ENCODE measurements at places on chromosomes 1 and 21.

DNA sequence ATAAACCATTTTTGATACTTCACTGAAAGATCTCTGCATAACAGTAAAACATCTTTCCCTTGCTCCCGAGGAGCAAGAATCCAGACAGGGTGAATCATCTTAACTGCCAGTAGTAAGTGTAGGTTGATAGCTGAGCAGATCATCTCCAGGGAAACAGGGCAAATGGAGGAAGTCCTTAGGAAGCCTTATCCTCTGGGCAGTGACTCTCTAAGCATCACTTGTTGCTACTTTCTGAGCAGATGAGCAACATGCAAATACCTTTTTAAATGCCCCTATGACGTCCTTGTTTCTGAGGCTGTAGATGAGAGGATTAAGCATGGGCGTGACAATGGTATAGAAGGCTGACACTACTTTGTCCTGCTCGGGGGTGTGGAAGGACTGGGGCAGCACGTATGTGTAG, 8.9 kb downstream of the OR2T11 start:
- DNase-seq: no peak

DNA sequence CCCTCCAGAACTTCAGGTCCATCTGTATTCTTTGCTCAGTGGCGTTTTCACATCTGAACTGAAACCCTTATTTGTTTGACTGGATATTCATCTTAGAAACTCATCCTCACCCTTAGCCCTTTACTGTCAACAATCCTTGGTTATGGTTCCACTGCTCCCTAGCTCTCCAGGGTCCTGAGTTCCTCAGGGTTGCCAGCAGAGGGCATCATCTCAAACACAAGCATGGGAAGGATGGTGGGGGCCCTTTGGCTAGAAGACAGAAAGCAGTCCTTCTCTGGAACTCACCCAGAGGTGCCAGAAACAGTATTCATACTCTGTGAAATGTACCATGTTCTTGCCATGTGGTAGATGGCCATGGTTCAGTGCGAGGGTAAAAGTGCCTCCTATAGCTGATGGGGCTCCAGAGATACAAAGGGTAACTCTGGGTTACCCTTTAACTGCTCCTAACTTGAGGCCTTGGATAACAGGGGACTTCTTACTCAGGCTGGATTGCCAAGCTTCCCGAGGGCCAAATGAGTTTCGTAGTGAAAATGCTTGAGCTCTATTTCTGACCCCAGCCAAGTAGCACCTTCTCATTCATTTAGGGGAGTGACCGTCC, 11.3 kb downstream of the NCSTN start:
- DNase-seq: no peak

DNA sequence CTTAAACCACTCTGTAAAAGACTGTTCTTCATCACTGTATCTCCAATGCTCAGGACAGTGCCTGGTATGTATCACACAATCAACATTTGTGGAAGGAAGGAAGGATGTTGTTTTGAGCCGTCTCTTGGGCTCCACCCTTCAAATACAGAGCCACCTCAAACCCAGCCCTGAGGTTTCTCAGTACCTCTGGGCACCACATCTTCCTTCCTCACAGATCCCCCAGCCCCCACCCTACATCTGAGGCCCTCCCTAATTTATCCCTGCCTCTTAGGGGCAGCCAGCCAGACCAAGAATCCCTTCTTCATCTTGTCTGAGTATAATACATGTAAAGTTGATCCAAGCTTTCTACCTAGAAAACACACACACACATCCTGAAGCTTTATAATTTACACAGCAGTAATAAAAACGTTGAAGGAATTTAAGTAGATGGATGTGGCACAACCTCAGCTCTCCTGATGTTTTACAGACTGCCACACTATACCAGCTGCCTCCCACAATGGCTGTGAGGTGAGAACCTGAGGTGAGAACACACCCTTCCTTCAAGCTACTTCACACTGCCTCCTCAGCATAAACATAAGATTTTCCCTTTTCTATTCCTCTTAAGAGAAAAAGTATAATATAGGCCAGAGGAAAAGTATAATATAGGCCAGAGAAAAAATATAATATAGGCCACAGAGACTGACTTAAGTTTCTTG, 48.5 kb downstream of the CDC7 start:
- DNase-seq: no peak

DNA sequence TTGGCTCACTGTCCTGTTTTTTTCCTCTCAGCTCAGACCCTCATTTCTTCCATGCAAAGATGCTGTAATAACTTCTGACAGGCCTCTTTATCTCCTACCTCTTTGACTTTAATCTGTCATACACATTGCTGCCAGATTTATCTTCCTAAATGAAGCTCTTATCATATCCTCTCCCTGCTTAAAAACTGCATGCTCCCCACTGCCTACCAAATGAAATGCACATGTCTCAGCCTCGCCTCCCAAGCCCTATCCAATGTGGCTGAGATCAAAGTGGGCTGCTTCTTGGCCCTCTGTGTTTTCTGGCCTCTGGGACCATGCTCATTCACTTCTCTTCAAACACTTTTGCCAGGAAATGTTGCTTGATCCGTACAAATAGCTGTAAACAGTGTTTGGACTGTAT, 38.3 kb downstream of the IRF2BP2 start:
- no peak for DNase-seq

DNA sequence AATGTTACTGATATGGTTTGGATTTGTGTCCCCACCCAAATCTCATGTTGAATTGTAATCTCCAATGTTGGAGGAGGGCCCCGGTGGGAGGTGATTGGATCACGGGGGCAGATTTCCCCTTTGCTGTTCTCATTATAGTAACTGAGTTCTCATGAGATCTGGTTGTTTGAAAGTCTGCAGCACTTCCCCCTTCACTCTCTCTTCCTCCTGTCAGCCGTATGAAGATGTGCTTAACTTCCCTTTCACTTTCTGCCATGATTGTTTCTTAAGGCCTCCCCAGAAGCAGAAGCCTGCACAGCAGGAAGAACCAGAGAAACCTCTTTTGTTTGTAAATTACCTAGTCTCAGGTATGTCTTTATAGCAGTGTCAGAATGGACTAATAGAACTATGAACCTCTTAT, 28.4 kb downstream of the TRIM33 start:
- no peak for DNase-seq

- DNase-seq: peak; percentile 69
Measured at GRCh38 chr1:151457911-151458801, 1.1 kb downstream of the POGZ start.

GRCh38 chr1:179779645-179780272, 36.7 kb downstream of the FAM163A start:
- no peak for DNase-seq

GRCh38 chr1:2115702-2116341, 65.6 kb downstream of the PRKCZ start:
- no peak for DNase-seq

DNA sequence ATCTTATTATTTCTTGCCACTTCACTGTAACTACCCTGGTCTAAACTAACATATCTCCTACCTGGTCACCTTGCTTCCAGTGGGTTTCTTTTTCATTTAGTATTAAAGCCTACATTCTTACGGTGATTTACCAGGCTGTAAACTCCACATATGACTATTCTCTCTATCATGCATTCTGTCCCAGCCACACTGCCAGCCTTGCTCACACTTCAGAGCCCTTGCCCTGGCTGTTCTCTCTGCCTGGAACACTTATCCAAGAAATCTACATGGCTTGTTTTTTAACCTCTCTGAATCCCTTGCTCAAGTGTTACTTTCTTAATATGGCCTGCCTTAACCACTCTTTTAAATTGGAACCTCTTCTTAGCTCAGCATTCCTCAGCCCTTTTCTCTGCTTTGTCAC, 212.7 kb downstream of the GPR52 start:
- no peak for DNase-seq

DNA sequence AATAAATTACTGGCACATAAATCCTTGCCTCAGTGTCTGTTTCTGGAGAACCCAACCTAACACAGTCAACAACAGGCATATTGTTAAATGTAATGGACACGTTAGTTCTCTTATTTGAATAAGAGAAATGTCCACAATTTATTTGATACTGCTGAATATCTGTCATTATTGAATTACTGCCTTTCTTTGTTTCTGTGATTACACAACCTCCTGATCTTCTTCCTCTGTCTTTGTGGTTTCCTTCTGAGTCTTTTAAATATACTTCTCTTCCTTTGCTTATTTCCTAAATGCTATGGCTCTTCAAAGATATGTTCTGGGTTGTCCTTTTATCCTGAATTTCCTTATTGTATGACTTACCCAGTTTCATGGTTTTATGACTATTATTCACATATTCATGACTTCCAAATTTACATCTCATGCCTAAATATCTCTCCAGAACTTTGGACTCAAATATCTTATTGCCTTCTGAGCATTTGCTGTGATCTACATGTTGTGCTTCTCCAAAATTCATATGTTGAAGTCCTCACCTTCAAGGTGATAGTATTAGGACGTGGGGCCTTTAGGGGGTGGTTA, 39.9 kb downstream of the MSH4 start:
- no peak for DNase-seq

DNA sequence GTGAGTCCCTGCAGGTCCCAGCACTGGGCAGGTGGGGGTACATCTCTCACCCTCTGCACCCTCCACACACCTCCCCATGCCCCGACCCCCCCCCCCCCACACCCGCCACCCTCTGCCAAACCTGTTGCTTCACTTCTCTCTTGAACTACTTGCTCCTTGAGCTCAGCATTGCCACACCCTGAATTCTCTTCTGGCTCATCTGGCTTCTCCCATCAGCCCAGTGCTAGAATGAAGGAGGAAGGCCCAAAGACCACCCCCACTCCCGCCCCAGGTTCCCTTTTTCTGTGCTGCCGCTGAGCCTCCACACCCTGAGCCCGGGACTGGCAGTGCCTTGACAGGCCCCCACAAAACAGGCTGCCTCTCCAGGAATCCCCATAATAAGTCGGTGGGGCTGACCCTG, 6.4 kb upstream of the TNNI1 start:
- no peak for DNase-seq

GRCh38 chr1:86429835-86430234, 5.9 kb downstream of the CLCA2 start:
- peak; percentile 86 for DNase-seq

- DNase-seq: no peak
Measured at GRCh38 chr1:153655333-153655732, 3.2 kb upstream of the SNAPIN start.

- no peak for DNase-seq
Measured at GRCh38 chr21:33151941-33152731, 77.6 kb upstream of the IFNAR2 start.

DNA sequence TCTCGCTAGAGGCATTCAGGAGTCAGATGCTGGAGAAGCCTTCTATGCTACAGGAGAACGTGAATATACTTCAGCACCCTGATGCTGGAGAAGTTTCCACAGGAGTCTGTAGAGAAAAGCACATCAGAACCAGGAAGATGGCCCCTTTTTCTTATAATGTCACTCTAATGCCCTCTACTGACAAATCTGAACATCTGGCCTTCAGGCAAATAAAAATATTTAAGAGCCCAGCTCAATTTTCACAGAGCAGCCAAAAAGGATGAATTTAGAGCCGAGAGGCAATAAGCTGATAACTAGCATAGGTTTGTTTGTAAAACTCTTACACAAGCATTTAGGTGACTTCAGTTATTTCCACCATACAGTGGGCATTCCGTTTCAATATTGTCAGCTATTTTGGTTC, 3.8 kb upstream of the RRP15 start:
- DNase-seq: no peak

DNA sequence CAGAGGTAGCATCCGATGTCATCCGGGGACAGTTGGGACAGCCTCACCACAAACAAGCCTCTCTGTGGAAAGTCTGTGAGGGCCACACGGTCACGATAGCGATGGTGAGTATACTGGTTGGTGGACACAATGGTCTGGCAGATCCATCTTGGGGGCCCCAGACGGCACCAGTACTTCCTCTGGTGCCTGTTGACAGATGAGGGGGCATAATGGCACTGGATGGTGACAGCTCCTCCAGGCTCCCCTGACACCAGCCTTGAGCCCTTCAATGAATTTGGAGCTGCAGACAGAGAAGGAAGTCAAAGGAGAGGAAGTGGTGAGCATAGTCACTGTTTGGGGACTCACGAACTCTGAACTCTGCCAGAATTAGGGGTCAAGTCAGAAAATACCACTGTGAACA, 8.0 kb downstream of the FCAMR start:
- no peak for DNase-seq

DNA sequence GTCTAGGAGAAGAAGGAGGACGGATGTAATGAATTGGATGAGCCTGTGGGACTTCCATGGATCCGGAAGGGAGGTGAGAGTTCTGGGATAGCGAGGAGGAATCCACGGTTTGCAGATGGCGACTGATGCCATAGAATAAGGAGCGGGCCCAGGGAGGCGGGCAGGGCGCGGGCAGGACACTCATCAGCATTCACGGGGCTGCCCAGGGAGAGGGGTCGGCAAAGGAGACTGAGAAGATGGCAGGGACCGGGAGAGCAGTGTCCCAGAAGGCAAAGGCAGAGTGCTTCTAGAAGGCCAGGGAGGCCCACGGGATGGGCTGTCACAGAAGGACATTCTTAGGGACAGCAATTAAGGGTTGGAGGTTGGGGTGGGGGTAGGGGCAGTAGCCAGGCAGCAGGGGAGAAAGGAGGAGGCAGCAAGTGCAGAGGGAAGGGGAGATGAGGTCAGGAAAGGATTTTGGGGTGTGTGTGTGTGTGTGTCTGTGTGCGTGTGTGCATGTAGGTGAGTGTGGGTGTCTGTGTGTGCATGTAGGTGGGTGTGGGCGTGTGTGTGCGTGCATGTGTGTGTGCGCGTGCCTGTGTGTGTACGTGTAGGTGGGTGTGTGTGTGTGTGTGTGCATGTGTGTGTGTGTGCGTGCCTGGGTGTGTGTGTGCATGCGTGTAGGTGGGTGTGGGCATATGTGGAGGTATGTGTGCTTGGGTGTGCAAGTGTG, 1.1 kb upstream of the COL8A2 start:
- DNase-seq: no peak

GRCh38 chr21:36859744-36860501, 106.5 kb downstream of the HLCS start:
- no peak for DNase-seq

GRCh38 chr1:35838693-35839245, 31.0 kb downstream of the AGO4 start:
- DNase-seq: no peak

GRCh38 chr21:17045214-17045853, 467.5 kb upstream of the CXADR start:
- peak; percentile 8 for DNase-seq

DNA sequence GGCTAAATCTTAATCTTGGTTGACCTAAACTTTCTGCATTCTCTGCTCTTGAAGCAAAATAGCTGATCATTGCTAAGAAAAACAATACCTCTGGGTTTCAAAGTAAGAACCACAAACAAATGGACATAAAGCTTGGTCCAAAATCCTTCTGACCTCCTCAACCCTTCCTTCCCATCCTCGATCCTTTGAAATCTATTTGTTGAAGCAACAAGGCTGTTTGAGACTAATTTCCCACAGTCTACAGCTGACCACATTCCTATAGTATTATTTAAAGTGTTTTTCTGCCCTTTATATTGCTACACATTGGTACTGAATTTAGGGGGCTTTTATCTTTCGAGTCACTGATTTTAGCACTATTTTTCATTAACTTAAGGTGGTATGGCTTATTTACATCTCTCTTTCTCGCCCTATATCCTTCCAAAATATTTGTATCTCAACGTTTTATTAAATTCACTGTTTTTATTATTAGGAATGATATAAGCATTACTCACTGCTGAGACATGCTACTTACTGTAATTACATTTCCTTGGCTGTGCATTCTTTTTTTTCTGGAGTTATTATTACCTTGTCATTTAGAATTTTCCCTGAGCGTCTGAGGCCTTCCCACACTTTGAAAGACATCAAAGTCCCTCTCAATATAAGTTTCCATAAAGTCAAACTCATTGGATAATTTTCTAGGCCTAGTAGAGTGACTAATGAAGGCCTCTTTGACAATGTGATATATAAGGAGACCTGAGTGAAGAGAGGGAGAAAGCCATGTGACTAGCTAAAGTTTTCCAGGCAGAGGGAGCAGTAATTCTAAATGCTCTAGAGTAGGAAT, 73.9 kb downstream of the RAB3GAP2 start:
- DNase-seq: no peak

GRCh38 chr1:111571987-111572386, 47.6 kb upstream of the RAP1A start:
- no peak for DNase-seq
